ENCODE measurements at places on chromosomes 11 and 22.

DNA sequence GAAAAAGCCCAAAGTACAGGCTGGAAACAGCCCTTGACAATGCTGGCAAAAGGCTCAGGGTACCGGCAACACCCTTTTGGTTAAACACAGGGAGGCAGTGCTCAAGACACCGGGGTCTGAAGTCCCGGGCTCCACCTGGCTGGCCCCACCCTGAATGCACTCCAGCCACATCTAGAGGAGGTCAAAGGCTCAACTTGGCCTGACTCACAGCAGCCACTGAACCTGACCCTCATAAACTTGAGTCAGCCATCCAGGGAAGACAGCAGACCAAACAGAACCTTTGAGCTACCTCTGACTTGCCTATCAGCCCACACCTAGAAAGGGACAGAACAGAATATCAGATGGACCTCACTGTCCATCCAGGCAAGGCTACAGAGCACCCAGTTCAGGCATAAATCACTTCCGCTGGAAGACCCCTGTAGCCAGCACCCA is 3.8 kb downstream of the CFL1 start:
- DNase-seq: no peak

GRCh38 chr11:1706634-1707400 is 9.8 kb downstream of the KRTAP5-6 start:
- DNase-seq: no peak

DNA sequence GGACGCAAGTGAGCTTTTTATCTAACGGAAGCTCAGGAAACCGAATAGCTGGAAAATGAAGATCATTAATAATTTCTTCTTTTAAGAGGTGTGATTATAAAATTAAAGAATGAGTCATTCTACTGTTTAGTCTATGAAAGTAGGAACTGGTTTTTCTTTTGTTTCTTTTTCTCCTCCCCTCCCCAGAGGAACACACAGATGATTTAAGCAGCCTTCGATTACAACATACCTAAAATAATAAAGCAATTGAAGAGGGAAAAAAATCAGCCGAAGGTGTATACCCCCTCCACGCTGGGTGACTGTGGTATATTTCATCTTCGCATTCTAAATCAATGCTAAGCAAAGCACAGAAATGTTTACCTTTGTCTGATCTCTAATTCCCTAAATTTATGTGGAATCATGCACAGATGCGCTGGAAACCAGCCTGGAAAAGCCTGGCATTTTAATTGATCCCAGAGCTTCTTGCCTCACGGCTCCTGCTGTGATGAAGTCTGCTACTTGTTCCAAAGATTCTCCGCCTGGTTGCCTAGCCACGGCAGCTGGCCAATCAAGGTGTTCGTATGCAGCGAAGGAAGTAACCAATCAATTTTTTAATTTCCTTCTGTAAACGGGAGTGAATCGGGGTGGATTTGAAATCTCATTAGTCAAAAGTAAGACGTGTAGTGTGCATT is 133.9 kb downstream of the FANCF start:
- DNase-seq: no peak

- no peak for DNase-seq
Observed at GRCh38 chr22:33579448-33580093, 340.7 kb downstream of the LARGE1 start.

- DNase-seq: no peak
Observed at GRCh38 chr11:116819049-116819448, 4.1 kb downstream of the APOA4 start.

GRCh38 chr11:35246745-35247144 is 107.8 kb downstream of the CD44 start:
- DNase-seq: no peak

GRCh38 chr11:62010935-62011528 is 43.6 kb upstream of the FTH1 start:
- no peak for DNase-seq

GRCh38 chr22:47842119-47842518 is 1079.7 kb downstream of the TBC1D22A start:
- DNase-seq: no peak

- DNase-seq: no peak
Observed at GRCh38 chr11:122697636-122698167, 42.2 kb downstream of the UBASH3B start.

DNA sequence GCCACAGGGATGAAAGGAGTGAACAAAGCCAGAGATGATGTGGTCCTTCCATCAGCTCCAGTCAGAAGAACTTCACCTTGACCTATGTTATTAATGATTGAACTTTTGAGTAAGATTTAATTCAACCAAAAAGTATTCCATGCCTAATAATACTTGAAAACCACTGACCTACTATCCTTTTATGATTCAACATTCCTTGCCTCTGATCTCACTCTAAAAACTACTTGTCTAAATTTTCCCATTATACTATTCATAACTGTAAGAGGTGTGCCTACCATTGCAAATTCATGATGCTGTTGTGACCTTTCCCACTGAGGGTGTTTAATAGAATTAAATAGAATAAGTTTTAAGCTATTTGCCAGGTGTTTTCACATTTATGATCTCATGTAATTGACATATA is 164.7 kb upstream of the GUCY1A2 start:
- no peak for DNase-seq

GRCh38 chr11:218815-219593 is 11.5 kb downstream of the RIC8A start:
- DNase-seq: no peak

GRCh38 chr11:102197670-102198139 is 87.5 kb downstream of the YAP1 start:
- DNase-seq: no peak

- DNase-seq: no peak
Observed at GRCh38 chr22:17307566-17307965, 61.7 kb upstream of the CECR2 start.

DNA sequence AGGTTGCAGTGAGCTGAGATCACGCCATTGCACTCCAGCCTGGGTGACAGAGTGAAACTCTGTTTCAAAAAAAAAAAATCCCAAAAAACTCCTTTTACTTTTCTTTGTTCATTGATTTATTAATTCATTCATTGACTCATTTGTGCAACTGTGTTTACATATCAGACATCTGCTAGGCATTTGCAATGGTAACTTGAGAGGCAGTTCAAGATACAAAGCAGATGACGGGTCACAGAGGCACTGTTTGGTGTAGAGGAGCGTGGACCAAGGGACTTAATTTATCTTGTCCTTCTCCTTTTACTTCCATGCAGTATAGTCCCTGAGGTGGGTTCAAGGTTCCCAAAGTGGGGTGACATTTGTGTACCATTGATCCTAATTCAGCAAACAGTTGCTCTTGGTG is 71.4 kb downstream of the KIAA1671 start:
- DNase-seq: no peak

GRCh38 chr22:48636746-48637145 is 1190.9 kb downstream of the BRD1 start:
- no peak for DNase-seq

GRCh38 chr11:129248618-129249017 is 56.5 kb upstream of the ARHGAP32 start:
- DNase-seq: no peak

- DNase-seq: no peak
Observed at GRCh38 chr11:67614730-67615714, 8.3 kb downstream of the NDUFV1 start.

DNA sequence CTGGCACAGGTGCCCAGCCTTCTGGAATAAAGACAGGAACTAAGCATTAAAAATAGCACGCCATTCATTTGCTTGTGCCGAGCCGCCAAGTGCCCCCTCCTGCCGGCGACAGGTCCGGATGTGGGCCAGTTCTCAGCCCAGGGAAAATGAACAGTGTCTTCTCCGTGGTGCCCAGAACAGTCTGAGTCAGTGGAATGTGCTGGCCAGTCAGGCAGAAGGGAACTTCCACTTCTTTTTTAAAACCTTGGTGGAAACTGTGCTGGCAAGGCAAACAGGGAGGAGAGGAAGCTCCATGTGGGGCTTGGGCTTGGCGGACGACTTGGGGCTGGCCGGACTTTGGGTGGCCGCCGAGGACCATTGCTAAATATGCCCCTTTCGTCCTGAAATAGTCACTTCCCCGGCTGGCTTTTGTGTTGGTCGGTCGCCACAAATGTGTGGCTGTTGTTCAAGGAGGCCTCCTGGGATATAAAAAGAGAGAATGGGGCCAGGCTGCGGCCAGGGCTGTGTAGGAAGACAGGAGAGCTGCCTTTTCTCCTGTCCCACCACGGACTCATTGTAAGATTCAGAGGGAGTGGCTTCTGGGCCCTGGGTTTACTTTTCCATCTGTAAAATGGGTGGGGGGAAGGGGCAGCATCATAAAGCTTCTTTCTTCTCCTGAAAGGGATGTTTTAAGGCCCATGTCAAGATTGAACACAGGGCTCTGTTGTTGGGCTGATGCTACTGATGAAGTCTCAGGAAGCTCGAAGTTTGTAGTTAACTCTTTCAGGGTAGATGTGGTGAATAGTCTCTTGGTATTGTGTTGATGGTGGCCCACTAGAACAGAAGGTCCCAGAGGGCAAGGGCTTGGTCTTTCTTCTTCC is 101.0 kb downstream of the PTPRJ start:
- DNase-seq: no peak

DNA sequence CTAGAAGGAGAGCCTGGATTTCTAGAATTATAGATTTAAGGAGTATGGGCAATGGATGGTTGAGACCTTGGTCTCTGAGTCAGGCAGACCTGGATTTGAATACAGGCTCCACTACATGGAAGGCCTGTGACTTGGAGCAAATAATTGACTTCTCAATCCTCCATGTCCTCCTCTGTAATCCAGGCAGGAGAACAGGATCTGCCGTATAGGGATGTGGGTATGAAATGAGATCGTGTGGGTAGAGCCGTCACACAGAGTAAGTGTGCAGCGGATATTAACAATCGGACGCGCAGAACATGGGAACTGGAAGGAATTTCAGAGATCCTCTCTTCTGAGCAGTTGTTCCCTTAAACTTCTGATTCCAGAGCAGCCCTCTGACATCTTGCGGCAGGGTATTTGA is 11.5 kb upstream of the TMPRSS13 start:
- DNase-seq: no peak

DNA sequence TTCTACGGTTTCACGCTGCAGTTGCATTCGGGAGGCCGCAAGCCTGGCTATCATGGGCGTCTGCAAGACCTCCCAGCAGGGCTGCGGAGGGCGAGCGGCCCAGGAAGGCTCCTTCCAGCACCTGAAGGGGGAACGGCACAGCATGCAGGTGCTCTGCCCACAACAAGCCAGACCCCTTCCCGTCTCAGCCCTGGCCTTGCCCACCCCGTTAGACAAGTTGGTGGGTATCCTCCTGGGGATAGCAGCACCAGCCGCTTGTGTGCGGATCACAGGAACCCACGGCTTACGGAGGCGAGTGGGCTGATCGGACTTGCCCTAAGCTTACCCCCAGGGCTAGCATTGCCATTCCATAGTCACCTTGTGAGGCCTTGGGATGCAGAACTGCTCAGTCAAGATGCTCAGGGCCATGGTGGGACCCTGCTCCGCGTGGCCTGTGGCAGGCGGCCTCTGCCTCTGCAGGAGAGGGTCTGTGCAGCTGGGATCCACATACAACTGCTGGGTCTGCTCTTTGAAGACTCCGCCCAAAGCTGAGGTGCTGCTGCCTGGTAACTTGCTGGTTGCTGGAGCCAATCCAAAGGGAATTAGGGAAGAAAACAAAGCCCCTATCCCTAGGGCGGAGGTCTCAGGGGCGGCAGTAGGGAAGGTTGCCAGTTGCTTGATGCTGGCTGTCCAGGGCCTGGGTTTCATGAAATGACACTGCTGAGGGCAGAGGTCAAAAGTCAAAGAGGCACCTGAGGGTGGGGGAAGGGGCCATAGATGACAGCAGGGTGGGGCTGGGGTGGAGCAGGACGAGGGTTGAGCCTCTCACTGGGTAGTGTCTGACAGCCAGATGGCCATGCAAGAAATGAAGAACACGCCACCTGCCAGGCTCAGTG is 1.4 kb upstream of the OSBPL5 start:
- DNase-seq: no peak

DNA sequence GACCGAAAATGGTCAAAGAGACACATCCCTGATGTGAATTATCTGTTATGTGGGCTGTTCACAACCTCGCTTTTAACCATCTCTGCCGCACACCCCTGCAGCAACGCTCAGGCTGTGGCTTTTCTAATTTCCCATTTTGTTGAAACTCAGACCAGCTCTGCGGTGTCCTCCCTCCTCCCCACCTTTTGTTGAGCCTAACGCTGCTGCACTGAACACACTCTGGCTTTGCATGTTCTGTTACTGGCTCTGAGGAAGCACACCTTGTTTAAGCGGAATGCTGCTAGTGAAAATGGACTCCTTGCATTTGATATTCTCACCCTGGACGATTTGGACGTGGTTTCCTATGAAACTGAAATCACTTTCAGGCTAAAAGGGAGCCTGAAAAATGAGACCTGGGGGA is 198.5 kb upstream of the MTNR1B start:
- no peak for DNase-seq

GRCh38 chr11:40445391-40445790 is 1014.1 kb downstream of the LRRC4C start:
- DNase-seq: no peak

DNA sequence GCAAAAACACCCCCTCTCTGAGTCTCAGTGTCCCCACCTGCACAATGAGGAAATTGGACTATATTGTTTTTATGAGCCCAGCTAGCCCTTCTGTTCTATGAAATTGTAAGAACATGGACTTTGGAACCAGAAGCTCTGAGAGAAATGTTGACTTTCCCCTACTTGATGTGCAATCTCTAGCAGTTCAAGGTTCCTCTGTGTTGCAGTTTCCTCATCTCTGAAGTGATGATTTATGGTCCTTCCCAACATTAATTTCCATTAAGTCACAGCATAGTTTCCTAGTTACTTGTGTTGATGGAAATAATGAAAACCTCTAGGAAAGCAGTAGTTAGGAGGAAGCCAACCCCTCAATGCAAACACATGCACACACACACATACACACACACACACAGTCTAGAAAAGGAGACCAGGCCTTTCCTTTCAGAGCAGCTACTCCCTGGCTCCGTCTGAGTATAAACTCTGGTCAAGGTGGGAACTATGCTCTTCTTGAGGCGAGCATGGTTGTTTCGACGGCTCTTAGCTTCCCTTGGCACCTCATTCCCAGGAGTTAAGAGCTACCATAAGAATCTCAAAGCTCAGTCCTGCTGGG is 518.4 kb downstream of the SOX6 start:
- DNase-seq: no peak

DNA sequence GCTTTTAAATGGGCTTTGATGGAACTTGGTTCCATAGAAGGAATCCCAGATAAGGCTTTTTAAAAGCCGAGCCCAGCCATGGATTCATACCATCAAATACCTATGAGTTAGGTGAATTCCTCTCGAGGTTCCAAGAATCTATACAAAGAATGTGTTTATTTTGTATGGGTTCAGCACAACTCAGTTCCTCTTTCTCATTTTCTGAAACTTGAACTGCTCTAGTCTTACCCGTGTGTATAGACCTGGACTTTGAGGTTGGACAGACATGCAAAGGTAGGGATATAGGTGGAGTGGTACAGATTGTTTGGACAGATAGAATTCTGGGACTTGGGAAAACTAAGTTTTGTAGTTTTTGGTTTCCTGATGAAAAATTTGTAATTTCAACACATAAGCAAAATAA is 97.9 kb downstream of the PGR start:
- no peak for DNase-seq

DNA sequence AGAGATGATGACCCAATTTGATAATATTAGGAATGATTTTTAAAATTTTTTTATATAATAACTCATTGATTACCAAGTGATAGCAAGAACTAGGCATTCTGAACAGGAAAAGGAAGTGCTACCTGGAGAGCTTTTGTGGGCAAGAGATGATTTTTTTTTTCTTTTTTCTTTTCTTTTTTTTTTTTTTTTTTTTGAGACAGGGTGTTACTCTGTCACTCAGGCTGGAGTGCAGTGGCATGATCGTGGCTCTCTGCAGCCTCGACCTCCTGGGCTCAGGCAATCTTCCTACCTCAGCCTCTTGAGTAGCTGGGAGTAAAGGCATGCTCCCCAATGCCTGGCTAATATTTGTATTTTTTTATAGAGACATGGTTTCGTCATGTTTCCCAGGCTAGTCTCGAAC is 40.4 kb downstream of the TNRC6B start:
- DNase-seq: no peak

Data from stimulated activated CD4-positive, alpha-beta T cell treated with anti-CD3 and anti-CD28 coated beads, TNF-alpha, amount 100 ng/mL, for 4 hours (primary cell).